ENCODE measurements at places on chromosomes 12 and 14.
A peak's percentile ranks its signal among the peaks of the same experiment; 100 is the strongest.

DNA sequence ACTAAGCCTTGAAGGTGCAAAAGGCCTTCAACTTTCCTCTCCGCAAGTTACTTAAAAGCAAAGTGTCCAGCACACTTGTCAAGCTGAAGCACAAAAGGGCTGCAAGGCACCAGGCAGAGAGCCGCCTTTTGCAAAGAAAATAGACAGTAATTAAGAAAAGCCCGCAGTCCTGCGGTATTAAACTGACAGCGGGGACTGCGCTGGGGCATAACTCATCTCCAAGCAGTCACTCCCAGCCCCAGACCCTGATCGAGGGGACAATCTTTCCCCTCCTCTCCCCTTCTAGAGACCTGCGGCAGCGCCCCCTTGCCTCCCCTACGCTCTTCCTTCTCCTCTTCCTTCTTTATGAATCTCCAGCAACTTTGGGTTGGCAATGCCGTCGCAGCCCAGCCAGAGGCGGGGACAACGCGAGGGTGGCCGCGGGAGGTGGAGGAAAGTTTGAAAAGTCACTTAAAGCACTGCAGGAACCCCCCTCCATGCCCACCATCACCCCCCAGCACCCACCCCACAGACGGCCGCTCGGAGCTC, 200.9 kb upstream of the CAND1 start:
- DNase-seq: no peak

- no peak for DNase-seq
Measured at GRCh38 chr14:64910847-64911495, 3.3 kb upstream of the CHURC1 start.

DNA sequence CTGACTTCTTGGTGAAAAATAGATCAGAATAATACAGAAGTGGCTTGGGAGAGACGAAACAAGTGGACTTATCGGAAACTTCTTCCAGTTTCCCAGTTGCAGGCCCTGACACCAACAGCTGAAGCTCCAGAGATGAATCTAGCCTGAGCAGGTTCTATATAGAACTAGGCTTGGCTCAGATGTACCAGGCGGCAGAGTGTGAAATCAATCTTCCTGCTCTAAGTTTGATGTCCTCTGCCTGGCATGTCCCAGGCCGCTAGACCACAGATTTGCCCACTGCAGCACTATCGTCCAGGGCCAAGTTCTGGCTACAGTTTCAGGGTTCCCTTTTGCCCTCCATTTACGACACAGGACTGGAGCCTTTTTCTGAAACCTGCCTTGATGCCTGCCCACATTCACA, 91.3 kb upstream of the PLEKHA5 start:
- no peak for DNase-seq

- no peak for DNase-seq
Measured at GRCh38 chr14:103227094-103227768, 104.0 kb downstream of the TNFAIP2 start.

DNA sequence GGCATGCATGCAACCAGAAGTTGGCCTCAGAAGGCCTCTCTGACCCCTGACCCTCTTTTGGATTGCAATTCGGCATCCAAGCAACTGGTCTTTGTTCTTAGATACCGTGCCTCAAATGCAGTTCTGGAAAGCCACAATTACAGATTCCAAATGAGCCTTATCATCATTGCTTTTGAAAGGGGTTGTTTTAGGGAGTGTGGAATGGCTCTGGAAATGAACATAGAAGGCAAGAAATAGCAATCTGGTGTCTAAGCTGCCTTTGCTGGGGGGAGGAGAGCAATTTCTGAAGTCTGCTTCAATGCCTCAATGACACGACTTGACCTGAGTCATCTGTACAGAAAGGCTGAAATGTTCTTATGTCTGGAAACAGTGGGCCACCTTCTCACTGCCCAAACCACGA, 250.1 kb downstream of the NUAK1 start:
- DNase-seq: peak; percentile 45

DNA sequence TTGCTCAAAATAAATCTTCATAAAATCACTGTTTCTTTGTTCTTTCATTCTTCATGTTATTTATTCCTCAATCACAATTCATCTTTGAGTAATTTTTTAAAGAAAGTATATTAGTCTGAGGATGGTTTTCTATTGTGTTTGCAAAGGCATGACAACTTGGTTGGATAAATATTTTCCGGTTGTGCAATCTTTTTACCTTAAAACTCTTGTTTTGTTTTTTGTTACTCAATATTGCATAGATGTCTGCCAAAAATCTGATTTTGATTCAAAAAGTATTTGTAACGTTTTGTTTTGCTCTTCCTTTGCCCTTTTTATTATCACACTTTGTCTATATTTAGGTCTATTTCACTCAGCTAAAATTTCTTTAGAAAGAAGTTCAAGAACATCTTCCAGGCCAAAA, 86.2 kb upstream of the SYT1 start:
- no peak for DNase-seq

DNA sequence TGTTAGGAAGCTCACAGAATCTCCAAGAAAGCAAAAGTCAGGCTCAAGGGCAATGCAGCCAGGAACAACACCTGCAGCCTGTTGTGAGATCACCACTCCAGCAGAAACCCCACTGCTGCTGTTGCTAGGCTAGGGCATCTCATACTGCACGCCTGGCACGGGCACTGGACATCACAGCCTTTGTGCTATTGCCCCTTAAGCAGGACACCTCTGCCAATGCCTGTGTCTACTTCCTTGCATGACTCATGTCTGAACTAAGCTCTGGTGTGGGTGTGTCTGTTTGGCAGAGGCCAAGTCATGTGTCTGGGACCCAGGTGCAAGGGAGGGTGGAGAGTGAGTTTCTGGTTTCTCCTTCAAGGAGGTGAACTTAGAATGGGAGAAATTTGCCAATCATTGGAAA, 10.0 kb upstream of the DDX47 start:
- DNase-seq: no peak

- no peak for DNase-seq
Measured at GRCh38 chr14:80434574-80435321, 223.4 kb upstream of the DIO2 start.

DNA sequence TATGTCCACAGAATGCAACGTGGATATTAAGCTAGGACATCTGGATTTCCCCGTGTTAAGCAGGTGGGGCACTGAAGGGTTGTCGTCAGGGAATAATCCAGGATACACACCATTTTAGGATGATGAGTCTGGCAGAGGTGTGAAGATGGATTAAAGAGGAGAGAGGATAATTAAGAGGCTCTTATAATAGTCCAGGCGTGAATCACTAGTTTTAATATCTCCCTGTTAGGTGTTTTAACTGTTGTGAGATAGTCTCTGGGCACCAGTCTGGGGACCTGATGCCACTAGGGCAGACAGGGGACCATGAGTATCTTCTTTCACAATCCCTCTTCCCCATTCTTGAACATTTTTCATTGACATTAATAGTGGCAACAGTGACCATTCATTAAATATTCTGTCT, 216.7 kb downstream of the TBX5 start:
- DNase-seq: no peak

GRCh38 chr14:105065280-105066228, at the start of gene GPR132:
Gene GPR132 (minus strand): TSS chr14:105065430. CDS start chr14:105055420, 10,010 bp downstream.
- no peak for DNase-seq

GRCh38 chr12:108515916-108516315, 839 bp downstream of the FICD start:
- DNase-seq: no peak

DNA sequence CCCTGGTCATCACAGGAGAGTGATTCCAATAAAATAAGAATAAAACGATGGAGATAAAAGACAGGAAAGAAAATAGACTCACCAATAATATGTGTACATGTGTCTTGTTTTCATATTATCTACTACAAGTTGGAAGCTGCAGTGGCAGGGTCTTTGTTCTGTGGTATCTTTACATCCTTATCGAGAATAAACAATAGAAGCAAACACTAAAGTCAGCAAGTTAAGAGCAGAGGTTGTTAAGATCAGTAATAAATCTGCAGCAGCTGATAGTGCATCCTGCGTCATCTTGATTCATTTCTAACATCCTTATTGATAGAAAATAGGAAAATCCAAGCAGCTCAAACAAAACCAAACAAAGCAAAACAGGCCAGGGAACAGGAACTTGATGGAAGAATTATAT, 107.4 kb downstream of the RPS29 start:
- no peak for DNase-seq

DNA sequence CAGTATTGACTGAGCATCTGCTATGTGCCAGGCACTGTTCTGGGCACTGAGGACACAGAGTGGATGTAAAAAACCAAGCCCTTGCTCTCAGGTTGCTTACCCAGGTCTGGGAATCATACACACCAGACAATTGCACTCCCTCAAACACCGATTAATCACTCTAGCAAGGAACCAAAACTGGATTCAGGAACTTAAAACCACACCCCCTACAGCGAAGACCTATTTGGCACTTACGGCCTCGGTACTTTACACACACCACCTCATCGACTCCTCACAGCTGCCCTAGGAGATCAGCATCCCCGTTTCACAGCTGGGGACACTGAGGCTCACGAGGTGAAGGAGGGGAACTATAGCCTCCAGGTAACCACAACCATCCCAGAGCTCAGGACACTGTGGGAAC, 1.6 kb downstream of the GLTP start:
- DNase-seq: no peak

DNA sequence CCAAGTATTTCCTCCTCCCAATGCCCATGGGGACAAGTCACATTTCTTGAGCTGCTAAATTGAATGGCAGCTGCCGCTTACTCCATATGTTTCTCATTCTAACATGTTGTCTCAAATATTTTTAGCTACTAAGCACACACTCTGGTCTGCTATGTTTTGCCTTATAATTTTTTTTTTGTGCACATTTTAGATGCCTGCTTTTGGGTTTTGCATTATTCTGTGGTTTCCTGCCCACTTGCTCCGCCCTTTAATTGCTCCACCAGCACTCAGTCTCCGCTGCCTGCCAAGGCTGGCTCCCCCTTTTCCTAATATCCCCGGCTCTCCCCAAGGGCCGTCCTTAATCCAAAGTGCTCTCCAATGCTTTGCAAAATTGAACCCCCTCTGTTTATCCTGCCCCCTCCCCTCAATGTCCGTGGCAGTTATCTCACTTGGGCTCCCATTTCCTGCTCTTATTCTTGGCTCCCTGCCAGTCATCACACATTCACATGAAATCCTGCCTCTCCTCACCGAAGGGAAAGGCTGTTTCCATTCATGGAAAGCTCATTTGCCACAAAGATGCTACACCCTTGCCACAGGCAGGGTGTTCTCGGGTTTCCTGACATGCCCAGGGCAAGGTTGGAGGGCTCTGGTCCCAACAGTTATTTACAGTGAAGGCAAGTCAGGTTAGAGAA, 79.4 kb downstream of the C12orf75 start:
- DNase-seq: no peak

DNA sequence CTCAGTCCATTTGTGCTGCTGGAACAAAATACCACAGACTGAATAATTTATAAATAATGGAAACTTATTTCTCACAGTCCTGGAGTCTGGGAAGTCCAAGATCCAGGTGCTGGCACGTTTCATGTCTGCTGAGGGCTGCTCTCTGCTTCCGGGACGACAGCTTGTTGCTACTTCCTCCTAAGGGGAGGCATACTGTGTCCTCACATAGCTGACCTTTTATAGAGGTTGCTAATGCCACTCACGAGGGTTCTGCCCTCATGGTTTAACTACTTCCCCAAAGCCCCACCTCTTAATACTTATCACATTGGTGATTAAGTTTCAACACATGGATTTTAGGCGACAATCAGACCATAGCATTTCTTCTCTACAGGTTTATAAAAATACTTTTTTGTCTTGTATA, 411.1 kb downstream of the NRXN3 start:
- no peak for DNase-seq

DNA sequence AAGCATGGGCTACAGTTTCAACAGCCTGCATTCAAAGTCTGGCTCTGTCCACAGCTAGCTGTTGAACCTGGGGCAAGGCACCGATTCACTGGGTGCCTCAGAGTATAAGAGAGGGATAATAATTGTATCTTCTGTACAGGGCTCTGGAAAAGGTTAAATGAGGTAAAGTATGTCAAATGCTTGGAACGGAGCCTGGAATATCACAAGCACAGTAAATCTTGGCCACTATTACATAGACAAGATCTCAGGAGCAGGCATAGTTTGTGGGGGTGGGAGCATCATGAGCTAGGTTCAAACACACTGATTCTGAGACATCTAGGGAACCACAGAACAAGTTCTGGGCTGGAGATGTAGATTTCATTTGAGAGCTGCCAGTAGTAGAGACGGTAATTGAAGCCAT, 203.7 kb upstream of the NUDT4 start:
- DNase-seq: peak; percentile 52

- DNase-seq: no peak
Measured at GRCh38 chr12:45216983-45217485, 1.1 kb downstream of the ANO6 start.

GRCh38 chr14:65000898-65001591, 14.3 kb downstream of the FNTB start:
- no peak for DNase-seq

- DNase-seq: no peak
Measured at GRCh38 chr12:23585782-23586163, 363.7 kb downstream of the SOX5 start.

- DNase-seq: peak; percentile 26
Measured at GRCh38 chr12:119179335-119180021, 747 bp downstream of the HSPB8 start.

DNA sequence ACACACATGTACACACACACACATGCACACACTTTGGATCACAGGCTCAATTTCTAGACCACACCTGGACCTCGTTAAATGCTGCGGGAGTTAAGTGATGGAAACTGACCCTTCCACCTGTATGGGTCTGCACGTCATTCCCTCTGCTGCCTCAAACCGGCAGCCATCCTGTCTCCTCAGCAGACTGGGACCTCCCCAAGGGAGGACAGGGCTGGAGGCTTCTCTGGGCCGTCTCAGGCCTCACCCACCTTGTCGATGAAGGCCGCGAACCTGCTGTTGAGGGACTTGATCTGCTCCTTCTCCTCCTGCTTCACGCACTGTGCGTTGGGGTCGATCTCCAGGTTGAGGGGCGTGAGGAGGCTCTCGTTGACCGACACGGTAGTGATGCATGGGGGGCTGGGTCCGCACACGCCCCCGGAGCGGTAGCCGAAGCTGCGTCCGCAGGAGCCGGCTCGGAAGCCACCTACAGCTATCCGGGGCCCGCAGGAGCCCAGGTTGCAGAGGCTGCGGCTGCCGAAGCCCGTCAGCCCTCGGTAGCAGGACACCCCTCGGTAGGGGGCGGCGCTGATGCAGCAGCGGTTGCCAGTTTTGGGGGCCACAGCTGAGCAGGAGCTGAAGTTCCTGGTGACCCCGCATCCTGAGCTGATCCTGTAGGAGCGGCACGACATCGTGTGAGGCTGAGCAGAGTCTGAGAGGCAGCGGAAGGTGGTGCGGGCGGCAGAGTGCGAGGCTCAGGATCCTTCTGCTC, at the start of gene KRT85:
TSS of gene KRT85 (minus strand) at position 744 of the 748 bp plus-strand sequence. CDS start at position 668, 76 bp downstream.
- no peak for DNase-seq

DNA sequence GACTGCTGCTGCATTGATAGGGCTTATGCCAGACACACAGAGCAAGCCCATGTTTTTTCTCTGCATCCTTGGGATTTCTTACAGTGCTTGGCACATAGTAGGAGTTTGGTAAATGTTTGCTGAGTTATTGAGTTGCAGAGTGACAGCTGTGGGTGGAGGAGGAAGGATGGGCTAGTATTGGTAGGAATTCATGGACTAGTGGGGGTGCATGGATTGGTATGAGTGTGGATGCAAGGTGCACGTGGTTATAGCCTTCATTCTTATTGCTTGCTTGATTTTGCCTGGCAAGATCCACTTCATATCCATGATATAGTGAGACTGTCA, 11.4 kb downstream of the RGS6 start:
- DNase-seq: no peak

- DNase-seq: no peak
Measured at GRCh38 chr12:108964371-108965352, 56.2 kb downstream of the SVOP start.

All from GM04503 (cell line).